ENCODE measurements at places on chromosomes 1 and 21.

DNA sequence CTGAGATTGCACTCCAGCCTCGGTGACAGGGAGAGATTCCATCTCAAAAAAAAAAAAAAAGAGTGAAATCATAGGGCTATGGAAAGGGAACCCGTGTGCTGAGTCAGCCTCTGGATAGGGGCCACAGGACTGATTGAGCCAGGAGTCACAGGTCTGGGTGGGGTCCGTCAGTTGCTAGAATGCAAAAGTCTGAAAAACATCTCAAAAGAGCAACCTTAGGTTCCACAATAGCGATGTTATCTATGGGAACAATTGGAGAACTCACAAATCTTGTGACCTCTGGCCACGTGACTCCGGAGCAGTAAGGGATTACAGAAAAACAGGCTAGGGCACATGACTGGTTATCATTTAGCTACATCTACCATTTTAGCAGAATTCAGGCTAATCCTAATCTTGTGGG is 32.8 kb upstream of the GREM2 start:
- no peak for DNase-seq

DNA sequence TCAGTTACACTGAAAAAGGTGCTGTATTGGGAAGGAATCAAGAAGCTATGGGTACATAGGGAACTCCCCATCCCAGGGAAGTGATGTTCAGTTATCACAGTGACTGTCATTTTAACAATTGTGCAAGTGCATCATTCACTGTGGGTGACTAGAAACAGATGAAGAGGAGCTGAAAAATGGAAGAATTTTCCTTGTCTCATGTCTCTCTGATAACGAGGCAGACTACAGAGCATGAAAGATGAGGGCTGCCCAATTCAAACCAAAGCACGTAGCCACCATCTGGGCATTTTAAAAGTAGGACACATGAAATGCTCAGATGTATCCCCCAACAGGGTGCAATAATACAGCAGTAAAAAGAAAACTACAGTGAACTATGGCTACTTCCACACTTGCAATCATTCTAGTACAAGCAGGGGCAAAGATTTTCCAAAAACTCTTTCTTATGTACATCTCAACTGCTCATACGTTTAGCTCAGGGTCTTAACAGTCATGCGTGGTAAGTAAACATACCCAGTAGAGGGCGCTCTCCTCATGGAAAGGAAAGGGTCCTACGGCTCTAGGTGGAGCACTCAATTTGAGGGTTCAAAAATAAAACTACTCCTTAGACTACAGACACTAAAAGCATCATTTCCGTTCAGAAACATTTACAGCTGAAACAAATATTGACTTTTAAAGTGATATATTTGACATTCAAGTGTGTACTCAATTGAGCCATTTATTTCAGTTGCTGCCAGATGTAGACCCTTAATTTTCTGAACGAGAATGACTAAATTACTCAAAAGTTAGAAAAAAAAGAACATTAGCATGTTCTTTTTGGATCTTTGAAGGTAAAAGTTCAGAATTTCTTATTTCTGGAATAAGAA is 143.2 kb downstream of the KCTD3 start:
- peak; percentile 85 for DNase-seq

DNA sequence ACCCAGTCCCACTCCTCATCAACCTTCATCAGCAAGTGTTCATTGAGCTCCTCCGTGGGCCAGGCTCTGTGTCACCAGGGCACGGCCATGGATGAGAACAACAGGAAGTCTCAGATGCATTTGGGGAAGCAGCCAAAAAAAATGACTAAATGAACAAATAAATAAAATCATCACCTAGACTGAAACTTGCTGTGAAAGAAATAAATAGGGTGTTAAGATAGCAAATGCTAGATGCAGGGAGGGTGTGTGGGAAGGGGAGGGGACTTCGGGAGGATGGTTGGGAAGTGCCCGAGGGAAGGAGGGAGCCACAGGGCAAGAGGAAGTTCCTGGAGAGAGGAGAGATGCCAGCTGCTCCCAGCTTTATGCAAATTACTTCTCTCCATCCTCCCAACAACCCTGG is 696.7 kb downstream of the PTPRU start:
- no peak for DNase-seq

DNA sequence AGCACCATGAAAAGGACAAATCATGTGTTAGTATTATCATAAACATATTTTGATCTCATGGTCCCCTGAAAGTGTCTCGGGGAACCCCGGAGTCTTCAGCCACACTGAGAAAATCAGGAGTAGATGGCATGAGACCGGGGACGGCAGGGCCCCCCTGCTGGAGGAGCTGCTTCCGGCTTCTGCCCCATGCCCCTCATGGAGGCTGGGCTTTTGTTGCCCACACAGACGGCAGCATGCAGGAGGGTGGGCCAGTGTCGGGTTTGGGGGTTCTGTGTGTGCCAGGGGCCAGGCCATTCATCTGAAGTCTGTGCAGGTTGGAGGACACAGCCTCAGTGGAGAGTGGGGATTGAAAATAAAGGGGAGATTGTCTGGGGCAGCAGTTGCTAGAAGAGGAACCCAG is 75.1 kb upstream of the CD34 start:
- no peak for DNase-seq

- DNase-seq = no peak
Observed at GRCh38 chr1:34140011-34140676, 24.9 kb downstream of the CSMD2 start.

- peak; percentile 89 for DNase-seq
Observed at GRCh38 chr1:204417074-204417997, 5.7 kb upstream of the PPP1R15B start.

GRCh38 chr1:182080955-182081582 is 19.6 kb upstream of the ZNF648 start:
- peak; percentile 83 for DNase-seq

DNA sequence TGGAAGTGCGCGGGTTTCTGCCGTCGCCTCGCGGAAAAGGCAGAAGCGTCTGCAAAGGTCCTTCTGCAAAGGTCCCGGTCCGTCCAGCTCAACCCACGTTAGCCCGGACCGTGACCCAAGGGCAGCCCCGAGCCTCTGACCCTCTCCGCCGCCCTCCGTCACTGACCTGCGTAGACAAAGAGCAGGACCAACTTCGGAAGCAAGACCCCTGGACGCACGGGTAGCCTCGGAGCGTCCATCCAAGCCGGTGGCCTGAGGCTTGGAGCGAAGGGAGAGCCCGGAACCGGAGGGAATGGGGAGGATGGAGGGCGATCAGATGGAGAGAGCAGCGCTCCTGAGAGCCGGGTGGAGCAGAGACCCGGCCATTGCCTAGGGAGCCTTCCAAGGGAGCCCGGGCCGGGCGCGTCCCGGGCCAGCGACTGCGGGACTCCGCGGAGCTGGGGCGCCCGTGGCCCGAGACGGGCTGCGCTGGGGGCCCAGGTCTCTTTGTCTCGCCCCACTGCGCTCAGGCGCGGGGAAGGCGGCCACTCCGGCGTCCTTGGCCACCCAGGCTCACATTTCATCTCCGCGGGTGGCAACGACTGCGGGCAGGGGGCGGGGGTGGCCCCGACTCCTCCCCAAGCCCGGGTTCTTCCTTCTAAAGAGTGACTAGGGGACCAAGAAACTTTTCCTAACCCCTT is at the start of gene CYYR1:
TSS of gene CYYR1 (minus strand) at position 585 of the 680 bp plus-strand sequence. CDS start at position 239, 346 bp downstream.
- DNase-seq = peak; percentile 5

GRCh38 chr1:86380257-86380861 is 15.8 kb downstream of the ODF2L start:
- DNase-seq = peak; percentile 83
